ENCODE measurements at places on chromosomes 5 and 9. TPM values are rescaled to one million over a fixed set of nuclear protein-coding genes. Genes with fewer than 3 reads are reported as not detected.
A peak's percentile ranks its signal among the peaks of the same experiment; 100 is the strongest.

DNA sequence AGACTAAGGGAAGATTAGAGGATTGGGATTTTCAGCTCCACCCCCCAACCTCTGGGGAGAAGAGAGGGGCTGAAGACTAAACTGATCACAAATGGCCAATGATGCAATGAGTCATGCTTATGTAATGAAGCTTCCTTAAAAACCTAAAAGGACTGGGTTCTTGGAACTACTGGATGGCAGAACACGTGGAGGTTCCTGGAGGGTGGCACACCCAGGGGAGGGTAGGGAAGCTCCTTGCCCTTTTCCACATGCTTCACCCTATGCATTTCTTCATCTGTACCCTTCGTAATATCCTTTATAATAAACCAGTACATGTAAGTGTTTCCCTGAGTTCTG, 48.6 kb downstream of the ARHGEF28 start:
- H3K27me3 ChIP-seq: no peaks in the 10 kb centered on the region
- no peak overlapping the region for H3K27ac ChIP-seq
- no peak overlapping the region for H3K4me3 ChIP-seq
- H3K36me3 ChIP-seq: no peaks in the 10 kb centered on the region
- no peaks in the 10 kb centered on the region for H3K4me1 ChIP-seq

GRCh38 chr9:17082343-17083064, 52.3 kb upstream of the CNTLN start:
- no peak overlapping the region for H3K4me3 ChIP-seq
- peak; percentile 32 for DNase-seq
- H3K27me3 ChIP-seq: no peaks in the 10 kb centered on the region
- no peaks in the 10 kb centered on the region for H3K36me3 ChIP-seq

The SLC31A2 gene
- 6.2 TPM for total RNA-seq

GRCh38 chr9:88574953-88575352, 40.0 kb downstream of the NXNL2 start:
- no peak overlapping the region for H3K27ac ChIP-seq
- no peaks in the 10 kb centered on the region for H3K27me3 ChIP-seq
- no peaks in the 10 kb centered on the region for H3K36me3 ChIP-seq
- no peaks in the 10 kb centered on the region for H3K4me1 ChIP-seq
- DNase-seq: peak; percentile 56
- no peak overlapping the region for H3K4me3 ChIP-seq

The ZDHHC11B gene
- 15.1 TPM for total RNA-seq

The MARCOL gene
- total RNA-seq: not detected

The WNT8A gene
- total RNA-seq: not detected

- H3K36me3 ChIP-seq: no peaks in the 10 kb centered on the region
- H3K4me3 ChIP-seq: peak overlapping the region; percentile 54
- peaks cover 4% of the 10 kb centered on the region for H3K4me1 ChIP-seq
- H3K27ac ChIP-seq: peak overlapping the region; percentile 84
- peak; percentile 61 for DNase-seq
Observed at GRCh38 chr5:172958331-172959046, 735 bp upstream of the RPL26L1 start.

The PCDHB12 gene
- 9.2 TPM for total RNA-seq

Measured in uterus (tissue), 4 donors.